ENCODE measurements at places on chromosomes 13 and 19. TPM values are rescaled to one million over a fixed set of nuclear protein-coding genes. Genes with fewer than 3 reads are reported as not detected.
A peak's percentile ranks its signal among the peaks of the same experiment; 100 is the strongest.

The C19orf38 gene
- total RNA-seq, result not detected

The ZNF560 gene
- 0.86 TPM for total RNA-seq

The CFD gene
- total RNA-seq, result 3.9 TPM

The TEAD2 gene
- 37.6 TPM for total RNA-seq

GRCh38 chr19:6362027-6362350 lies 658 bp downstream of the CLPP start:
- DNase-seq, result peak; percentile 33

- DNase-seq, result no peak
Measured at GRCh38 chr19:39264306-39265290, 3.6 kb upstream of the IFNL2 start.

- no peak for DNase-seq
Measured at GRCh38 chr13:28533125-28533436, 38.2 kb upstream of the FLT1 start.

DNA sequence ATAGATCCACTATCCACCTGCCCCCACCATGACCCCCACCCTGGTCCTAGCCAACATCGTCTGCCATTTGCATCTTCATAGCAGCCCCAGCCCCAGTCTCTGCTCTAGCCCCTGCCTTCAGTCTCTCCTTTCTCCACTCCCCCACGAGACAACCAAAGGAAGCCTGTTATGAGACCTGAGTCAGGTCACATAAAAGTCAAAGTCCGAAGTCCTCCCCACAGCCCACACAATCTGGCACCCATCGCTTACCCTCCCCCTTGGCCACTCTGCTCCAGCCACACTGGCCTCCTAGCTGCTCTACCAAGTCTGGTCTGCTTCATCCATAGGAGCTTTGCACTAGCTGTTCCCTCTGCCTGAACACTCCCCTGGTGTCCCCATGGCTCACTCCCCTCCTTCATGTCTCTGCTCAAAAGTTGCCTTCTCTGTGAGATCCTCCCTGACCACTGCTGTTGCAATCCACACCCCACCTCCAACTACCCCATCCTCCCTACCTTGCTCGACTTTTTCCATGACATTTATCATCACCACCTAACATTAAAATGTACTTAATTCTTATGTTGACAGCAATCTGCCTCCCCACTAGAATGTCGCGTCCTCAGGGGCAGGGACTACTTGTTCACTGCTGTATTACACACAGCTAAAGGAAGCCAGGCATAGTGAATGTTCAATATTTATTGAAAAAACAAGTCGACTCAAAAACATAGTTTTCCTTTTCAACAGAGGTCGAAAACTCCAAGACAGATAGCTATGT lies 1.2 kb upstream of the PLEKHG2 start:
- peak; percentile 76 for DNase-seq

- DNase-seq, result peak; percentile 30
Measured at GRCh38 chr19:16249826-16250404, 52.2 kb downstream of the AP1M1 start.

- DNase-seq, result no peak
Measured at GRCh38 chr13:107130566-107130965, 562.6 kb upstream of the ARGLU1 start.

DNA sequence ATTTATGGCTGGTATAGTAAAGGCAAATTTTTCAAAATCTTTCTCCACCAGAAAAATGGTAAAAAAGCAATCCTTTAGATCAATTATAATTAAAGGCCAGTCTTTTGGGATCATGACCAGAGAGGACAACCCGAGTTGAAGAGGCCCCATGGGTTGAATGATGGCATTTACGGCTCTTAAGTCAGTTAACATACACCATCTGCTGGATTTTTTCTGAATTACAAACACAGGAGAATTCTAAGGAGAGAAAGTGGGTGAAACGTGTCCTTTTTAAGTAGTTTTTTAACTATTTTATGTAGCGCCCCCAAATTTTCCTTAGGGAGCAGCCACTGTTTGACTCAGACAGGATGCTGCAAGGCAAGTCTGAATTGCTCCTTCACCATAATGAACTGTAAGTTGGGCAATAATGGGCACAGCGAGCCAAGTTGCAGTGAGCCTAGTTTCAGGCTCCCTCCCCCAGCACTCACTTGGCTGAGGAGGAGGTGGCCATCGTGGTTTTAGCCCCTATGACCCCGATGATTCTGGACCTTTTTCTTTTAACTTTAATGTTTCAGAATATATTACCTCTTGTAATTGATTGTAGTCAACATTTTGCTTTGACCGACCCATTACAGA lies 13.6 kb upstream of the ZNF611 start:
- DNase-seq, result peak; percentile 69

GRCh38 chr19:917323-918151 lies at the start of gene KISS1R:
Gene KISS1R (plus strand): TSS chr19:917333. CDS start chr19:917503, 170 bp downstream.
- DNase-seq, result no peak

DNA sequence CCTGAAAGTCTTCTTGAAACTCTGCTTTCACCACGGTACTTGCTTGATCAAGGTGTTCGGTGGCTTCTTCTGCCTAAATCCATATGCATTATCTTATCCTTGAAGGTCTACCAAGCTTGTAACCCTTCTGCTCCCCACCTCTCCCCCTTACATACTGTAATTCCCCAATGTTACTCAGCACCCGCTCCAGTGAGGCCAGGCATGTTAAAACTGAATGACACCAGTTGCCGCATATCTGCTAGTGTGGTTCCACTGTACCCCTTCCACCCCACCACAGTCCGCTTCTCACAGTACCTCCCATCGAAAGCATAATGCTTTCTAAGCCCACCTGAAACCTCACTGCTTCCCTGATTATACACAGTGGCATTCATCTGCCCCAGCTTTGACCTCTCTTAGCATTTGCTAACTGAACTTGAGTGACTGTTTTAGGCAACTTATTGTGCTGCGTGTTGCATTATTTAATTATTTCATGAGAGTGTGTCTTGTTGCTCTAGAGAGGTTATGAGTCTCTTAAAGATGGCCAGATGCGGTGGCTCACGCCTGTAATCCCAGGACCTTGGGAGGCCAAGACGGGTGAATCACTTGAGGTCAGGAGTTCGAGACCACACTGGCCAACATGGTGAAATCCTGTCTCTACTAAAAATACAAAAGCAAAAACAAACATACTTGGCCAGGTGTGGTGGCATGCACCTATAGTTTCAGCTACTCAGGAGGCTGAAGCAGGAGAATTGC lies 87.6 kb upstream of the MBNL2 start:
- peak; percentile 47 for DNase-seq
